Kidney tubule cell (primary cell): ENCODE measurements at places on chromosomes 6 and 20.

DNA sequence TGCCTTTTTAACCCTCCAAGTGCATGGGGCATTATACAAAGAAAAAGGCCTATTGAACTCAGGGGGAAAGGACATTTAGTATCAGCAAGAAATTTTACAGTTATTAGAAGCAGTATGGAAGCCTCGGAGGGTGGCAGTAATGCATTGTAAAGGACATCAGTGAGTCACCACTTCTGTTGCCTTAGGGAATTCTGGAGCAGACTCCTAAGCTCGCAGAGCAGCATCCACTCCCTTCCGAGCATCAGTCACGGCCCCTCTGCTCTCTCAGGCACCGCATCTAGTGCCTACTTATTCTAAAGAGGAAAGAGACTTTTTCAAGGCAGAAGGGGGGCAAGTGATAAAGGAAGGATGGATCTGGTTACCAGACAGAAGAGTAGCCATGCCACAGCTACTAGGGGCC is 296.5 kb downstream of the RNGTT start:
- DNase-seq = no peak

- peak; percentile 25 for DNase-seq
Measured at GRCh38 chr6:32371229-32371628, 474 bp downstream of the TSBP1 start.

- DNase-seq = no peak
Measured at GRCh38 chr6:91243436-91243835, 656.6 kb upstream of the MAP3K7 start.

- no peak for DNase-seq
Measured at GRCh38 chr6:79813143-79813850, 134.1 kb downstream of the ELOVL4 start.

GRCh38 chr20:45959956-45960630 is 11.9 kb downstream of the ZNF335 start:
- DNase-seq = no peak

- no peak for DNase-seq
Measured at GRCh38 chr20:32784369-32785080, 22.3 kb downstream of the DNMT3B start.

- DNase-seq = peak; percentile 40
Measured at GRCh38 chr20:62030834-62031434, 34.7 kb downstream of the TAF4 start.
